ENCODE measurements at places on chromosomes 1 and 21. TPM values are rescaled to one million over a fixed set of nuclear protein-coding genes. Genes with fewer than 3 reads are reported as not detected.

DNA sequence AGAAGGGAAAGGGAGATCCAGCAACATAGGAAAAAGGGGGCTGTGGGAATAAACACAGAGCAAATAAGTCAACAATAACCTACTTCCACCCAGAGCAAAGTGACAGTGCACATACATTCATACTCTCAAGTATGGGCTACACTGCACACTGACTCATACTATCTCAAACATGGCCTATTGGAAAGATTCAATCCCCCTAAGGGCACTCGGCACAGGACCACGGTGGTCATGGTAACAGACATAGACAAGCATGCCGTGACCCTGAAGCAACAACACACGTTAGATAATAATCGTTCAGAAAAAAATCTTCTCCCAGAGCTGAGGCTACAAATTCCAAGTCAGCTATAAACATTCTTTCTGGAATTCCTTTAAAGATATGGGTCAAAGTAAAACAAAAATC, 16.8 kb upstream of the JAK1 start:
- no peak for DNase-seq
- no peak overlapping the region for H3K4me3 ChIP-seq
- H3K27me3 ChIP-seq: no peaks in the 10 kb centered on the region
- no peaks in the 10 kb centered on the region for H3K36me3 ChIP-seq

The SLC9C2 gene
- total RNA-seq: not detected

DNA sequence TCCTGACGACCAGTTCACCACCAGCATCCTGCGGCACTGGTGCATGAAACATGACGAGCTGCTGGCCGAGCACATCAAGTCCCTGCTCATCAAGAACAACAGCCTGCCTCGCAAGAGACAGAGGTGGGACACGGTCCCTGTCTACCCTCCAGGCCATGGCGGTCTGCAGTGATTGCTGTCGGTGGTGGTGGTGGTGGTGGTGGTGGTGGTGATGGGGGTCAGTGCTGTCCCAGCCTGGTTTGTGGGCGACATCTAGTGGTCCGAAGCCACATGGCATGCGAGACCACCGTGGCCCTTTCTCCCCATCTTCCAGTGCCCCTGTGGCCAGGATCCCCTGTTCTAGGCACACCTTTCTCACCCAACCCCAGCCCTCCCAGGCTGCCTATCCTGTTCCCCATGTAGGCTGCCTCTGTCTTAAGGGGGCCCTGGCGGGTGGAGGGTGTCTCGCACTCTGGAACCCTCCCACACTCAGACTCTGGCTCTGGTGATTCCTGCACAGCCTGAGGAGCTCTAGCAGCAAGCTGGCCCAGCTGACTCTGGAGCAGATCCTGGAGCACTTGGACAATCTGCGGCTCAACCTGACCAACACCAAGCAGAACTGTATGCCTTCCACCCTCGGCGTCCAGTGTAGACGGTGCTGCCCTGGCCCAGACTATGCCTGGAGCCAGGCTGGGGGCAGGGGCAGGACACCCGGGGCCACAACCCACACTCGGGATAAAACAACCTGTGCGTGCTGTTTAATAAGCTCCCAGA, 3.2 kb upstream of the SLC27A3 start:
- H3K4me3 ChIP-seq: no peak overlapping the region
- no peak overlapping the region for H3K27ac ChIP-seq
- no peak for DNase-seq
- H3K4me1 ChIP-seq: peaks cover 26% of the 10 kb centered on the region
- no peaks in the 10 kb centered on the region for H3K27me3 ChIP-seq

GRCh38 chr1:172185211-172185610, 235.3 kb upstream of the C1orf105 start:
- H3K27me3 ChIP-seq: no peaks in the 10 kb centered on the region
- no peak for DNase-seq
- H3K36me3 ChIP-seq: no peaks in the 10 kb centered on the region
- H3K4me3 ChIP-seq: no peak overlapping the region
- H3K4me1 ChIP-seq: peaks cover 15% of the 10 kb centered on the region

- DNase-seq: no peak
- H3K4me3 ChIP-seq: no peak overlapping the region
- H3K36me3 ChIP-seq: no peaks in the 10 kb centered on the region
- no peak overlapping the region for H3K27ac ChIP-seq
- H3K4me1 ChIP-seq: no peaks in the 10 kb centered on the region
Observed at GRCh38 chr1:169044296-169044695, 62.2 kb upstream of the ATP1B1 start.

GRCh38 chr21:45138199-45139002, 64.0 kb downstream of the ADARB1 start:
- no peaks in the 10 kb centered on the region for H3K27me3 ChIP-seq
- H3K4me3 ChIP-seq: no peak overlapping the region
- DNase-seq: peak; percentile 46
- peak overlapping the region; percentile 45 for H3K27ac ChIP-seq
- peaks cover 29% of the 10 kb centered on the region for H3K4me1 ChIP-seq

DNA sequence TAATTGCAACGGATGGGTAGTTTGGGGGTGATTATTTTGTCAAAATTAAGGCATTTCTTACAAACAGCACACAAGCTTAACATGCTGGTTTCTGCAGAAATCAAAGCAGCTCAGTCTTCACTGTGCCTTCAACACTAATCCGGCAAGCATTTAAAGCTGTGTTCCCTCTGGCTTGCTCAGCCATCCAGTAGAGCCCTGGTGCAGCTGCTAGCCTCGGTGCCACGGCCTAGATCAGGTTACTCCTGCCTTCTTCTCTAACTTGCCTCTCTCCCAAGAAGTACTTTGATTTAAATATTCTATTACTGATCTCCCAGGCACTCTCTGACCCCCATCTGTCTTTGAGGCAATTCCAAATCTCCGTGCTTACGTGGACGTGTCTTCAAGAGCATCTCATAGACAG, 85.6 kb downstream of the GREM2 start:
- no peaks in the 10 kb centered on the region for H3K27me3 ChIP-seq
- H3K27ac ChIP-seq: no peak overlapping the region
- H3K4me3 ChIP-seq: no peak overlapping the region
- no peaks in the 10 kb centered on the region for H3K36me3 ChIP-seq

DNA sequence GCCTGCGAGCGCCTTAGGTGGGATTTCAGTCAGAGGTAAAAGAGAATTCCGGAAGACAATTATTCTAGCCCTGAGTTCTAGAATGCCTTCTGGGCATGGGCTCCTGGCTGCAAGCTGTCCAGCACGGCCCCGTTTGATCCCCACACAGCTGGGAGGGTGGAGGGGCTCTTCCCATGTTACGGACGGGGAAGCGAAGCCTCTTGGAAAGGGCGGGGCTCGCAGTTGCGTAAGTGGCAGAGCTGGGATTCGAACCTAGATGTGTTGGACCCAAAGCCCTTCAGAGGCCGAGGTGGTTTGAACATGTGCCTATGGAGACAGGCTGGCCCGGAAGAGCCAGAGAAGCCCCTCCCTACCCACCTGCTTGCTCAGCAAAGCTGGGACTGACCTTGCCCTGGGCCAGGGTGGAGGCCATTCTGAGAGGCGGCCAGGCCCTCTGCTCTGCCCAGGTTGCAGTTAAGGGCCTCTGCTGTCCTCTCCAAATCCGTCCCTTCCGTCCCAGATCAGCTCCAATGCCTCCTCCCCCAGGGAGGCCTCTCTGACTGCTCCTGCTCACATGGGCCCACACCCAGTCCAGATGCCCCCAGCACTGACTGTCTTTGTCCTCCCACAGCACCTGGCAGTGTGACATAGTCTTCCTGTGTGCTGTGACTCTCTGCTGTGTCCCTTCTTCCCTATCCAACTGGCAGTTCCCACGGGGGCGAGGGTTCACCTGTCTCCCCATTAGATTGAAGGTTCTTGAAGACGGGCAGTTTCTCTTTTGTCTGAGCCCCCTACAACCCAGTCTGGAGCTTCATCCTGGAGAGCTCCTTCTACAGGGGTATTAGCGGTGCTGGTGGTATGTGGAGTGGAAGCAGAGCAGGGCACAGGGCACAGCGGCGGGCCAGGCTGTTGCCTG, 1.2 kb upstream of the HSPB7 start:
- peaks cover 59% of the 10 kb centered on the region for H3K4me1 ChIP-seq
- no peaks in the 10 kb centered on the region for H3K27me3 ChIP-seq
- H3K27ac ChIP-seq: peak overlapping the region; percentile 64
- DNase-seq: no peak

The FCRL6 gene
- 0.90 TPM for total RNA-seq

Data from tibial nerve (tissue), 4 donors.